ENCODE measurements at places on chromosomes 1 and 21.

GRCh38 chr1:236099355-236099974, 34.6 kb upstream of the NID1 start:
- DNase-seq: peak; percentile 60

DNA sequence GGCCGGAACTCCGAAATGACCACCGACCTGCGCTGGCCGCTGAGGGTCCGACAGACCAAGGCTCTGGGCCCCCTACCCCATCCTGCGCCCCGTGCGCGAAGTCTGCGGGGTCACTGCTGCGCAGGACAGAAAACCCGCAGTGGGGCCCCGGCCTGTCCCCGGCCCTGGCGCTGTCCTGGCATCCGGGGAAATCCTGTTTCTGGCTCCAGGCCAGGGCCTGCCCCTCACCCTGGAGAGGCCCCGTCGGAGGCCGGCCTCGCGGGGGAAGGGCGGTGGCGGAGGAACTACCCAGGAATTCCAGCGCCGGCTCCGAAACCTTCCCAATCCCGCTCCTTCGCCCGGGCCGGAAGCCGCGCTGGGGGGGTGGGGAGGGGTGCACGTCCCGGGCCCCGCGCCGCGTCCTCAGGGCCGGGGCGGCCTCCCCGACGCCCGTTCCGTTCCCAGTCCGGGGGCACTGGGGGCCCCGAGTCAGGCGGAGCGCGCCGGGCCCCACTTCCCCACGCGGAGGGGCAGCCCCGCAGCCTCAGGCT, 77.0 kb downstream of the MORN1 start:
- DNase-seq: peak; percentile 80

GRCh38 chr1:81848880-81849682, 48.3 kb downstream of the ADGRL2 start:
- DNase-seq: no peak

DNA sequence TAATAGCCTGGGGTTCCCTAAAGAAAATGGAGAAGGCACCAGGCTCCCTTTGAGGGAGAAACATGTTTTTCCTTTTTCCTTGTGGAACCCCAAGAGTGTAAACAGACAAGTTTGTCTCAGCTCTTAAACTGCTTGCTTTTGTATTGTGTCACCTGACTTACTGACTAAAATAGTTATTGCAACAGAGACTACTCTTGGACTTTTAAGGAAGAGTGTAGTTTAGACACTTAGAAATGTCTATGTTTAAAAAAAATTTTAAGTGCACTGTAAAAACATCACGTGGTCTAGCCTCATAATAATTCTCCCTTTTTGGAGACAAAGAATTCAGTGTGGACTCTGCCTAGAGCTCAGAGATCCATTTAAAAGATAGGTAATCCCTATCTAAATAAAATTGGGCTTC, 141.1 kb downstream of the TRIM33 start:
- DNase-seq: no peak

- no peak for DNase-seq
Observed at GRCh38 chr1:175755516-175756070, 12.2 kb upstream of the TNR start.

- DNase-seq: no peak
Observed at GRCh38 chr1:72432645-72433267, 150.4 kb upstream of the NEGR1 start.

GRCh38 chr1:25001125-25001915, 71.2 kb upstream of the RUNX3 start:
- DNase-seq: no peak

- no peak for DNase-seq
Observed at GRCh38 chr1:154940213-154940560, 3.7 kb upstream of the PMVK start.

DNA sequence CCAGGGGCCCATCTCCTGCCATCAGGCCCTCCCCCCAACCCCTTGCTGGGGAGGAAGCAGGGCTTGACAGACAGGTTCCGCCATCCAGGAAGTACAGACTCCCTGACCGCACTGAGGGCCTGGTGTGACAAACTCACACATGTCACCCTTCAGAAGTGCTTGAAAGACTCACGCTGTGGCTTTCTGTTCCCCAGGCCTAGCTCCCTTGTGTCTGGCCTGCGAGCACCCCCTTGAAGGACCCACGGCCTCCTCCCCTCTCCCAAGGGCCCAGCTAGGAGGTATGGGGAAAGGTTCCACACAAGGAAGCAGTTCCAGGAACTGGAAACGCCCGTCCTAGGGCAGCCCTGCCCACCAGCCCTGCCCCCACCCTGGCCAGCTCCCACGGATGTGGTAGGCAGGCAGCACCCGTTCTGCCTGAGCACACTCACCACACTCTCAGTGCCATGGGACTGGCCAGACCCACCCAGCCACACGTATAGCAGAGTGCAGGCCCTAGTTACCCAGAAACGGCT, 26.7 kb downstream of the SLC2A1 start:
- DNase-seq: no peak

DNA sequence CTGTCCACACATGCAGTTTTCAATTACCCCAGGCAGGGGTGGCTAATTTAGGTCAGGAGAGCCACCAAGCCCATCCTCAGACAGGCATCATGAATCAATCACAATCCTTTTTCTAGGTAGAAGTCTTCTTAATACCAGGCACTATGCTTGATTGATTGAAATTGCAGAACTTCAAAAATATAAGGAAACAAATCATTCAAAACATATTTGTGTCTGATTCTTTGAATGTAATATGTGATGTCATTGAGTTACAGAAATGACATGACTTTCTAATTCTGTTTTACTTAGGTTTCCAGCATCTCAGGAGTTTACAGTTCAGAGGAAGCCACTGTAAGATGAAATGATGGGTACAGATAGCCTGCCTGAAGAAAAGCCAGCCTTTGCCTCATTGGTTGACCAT, 26.7 kb downstream of the RXRG start:
- no peak for DNase-seq

DNA sequence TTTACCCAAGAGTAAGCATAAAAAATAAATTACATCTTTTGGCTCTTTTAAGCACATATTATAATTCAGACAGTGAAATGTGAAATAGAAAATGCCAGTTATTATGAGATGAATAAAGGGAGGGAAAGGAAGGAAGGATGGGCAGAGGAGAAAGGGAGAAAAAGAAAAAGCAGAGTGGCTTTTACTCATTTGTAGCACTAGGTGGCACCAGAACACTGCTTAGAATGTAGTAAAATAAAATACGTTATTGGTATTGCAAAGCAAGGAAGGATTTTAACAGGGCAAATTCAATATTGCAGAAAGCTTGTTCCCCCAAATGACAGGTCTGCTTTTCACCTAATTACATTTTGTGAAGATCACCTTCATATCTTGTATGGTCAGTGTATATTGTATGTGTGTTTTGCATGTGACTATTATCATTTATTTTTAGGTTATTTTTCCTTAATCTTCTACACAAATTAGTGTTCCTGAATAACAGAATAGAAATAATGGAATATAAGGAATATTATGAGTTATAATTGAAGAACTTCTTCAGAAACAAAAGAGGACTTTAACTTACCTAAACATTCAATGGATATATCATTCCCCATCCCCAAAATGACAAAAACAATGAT, 9.1 kb upstream of the PCNX2 start:
- DNase-seq: peak; percentile 20

- DNase-seq: no peak
Observed at GRCh38 chr21:41043014-41043413, 124.9 kb upstream of the BACE2 start.

DNA sequence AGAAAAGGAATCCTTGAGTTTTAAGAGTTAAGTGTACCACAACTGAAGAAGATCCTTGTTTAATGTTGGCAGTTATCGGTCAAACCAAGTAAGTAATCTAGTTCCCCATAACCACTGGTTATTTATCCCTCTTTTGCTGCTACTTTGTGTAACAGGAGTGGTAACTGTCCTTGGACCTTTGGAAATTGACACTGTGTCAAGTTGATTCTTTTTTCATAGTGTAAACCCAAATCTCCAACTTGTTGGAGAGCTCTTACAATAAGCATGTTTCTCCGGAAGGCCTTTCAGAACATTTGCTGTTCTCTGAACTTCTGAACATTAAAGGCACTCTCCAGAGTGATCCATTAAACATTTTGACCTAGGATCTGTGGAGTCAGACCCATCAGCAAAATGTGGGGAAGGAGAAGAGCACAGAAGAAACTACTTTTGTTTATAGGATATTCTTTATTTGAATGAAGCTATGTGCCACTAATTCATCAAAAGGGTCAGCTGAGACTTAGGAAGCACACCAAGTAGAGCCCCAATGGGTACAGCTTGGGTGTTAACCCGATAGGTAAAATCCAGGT, 3.9 kb downstream of the AHCYL1 start:
- DNase-seq: no peak

All from fibroblast of skin of right quadriceps (primary cell).